ENCODE measurements at places on chromosomes 6 and 20.

GRCh38 chr20:8390037-8390433 is 258.0 kb downstream of the PLCB1 start:
- DNase-seq, result no peak

DNA sequence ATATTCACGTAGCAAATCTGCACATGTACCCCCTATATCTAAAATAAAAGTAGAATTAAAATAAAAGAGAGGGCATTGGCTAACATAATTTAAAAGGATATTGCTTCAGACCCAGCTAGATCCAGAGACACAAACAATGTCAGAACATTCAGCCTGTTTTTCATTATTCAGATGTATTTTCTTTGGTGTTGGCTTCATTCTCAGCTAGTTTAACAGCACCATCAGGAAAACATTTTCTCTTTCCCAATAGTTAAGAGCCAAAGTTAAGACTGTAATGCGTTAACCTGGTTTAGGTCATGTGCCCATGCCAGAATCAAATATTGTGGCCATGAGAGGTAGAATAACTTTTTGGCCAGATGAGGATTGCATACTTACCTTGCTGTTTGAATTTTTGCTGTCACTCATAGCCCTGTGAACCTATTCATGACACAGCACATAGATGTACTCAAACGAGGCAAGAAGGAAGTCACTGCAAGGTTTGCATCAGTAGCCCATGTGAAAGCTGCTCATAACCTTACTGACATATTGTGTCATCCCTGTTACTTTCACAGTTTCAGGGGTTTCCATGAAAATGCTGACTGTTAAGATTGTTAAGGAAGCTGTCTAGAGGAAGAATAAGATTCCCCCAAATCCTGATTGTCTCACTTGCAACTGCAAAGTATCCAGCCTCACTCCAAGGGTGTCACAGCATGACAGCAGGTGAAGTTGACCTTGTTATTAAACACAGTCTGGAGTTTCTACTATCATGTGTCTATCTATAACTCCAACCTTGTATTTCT is 233.1 kb downstream of the PACRG start:
- no peak for DNase-seq

- DNase-seq, result peak; percentile 91
These were observed 15.2 kb upstream of the MRPS18A start for GRCh38 chr6:43702534-43703440.

DNA sequence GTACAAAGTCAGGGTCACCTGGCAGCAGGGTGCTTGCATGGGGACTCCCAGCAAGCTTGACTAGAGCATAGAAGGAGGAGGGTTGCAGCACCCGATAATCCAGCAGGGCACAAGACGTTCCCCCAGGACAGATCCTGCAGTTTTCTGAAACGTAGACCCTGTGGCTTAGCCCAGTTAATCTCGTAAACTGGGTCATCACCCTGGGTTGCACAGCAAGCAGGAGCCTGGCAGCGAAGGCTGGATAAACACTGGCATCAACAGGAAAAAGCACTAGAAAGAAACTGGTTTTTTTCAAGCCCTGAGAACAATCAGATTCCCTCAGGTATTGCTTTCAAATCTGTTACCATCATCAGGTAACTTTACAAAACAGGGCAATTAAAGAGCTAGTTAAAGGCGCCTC is 92.6 kb downstream of the PDE7B start:
- DNase-seq, result no peak

GRCh38 chr20:47783828-47784598 is 1.3 kb downstream of the SULF2 start:
- DNase-seq, result no peak

DNA sequence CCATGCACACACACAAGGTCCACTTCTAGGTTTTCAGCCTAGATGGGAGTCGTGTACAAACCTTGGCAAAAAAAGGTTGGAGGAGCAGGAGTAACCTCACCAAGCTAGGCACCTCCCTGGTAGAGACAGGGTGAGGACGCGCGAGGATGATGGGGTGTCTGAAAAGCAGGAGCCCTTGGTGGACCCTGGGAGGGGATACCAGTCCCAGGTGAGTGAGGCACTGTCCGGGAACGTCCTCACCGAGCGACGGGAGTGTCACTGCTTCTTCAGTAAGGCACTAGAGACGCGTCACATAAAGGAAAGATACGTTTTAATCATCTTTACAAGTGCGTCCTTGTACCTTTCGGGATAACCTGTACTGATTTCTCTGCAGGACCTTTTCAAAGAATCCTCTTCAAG is 29.4 kb upstream of the ZBP1 start:
- DNase-seq, result peak; percentile 22

DNA sequence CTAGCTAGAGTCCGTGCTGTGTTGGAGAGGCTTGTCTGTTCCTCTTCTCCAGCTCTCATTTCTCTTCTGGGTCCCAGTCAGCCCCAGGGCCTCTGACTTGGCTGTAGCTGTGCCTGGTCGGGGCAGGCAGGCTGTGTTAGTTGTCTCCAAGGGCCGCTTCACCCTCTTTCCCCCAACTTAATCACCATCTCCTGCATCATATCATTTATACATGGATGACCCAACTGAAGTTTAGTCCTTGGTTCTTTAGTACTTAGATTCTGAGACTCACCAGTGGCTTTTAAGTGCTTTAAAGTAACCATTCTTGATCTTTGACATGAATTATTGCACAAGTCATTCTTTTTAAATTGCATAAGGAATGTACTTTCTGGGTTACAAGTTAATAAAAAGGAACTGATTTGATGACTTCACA is 127.3 kb downstream of the RTN4IP1 start:
- peak; percentile 57 for DNase-seq

GRCh38 chr20:20393207-20394120 is 25.6 kb downstream of the INSM1 start:
- no peak for DNase-seq

- DNase-seq, result no peak
These were observed 32.7 kb downstream of the PLN start for GRCh38 chr6:118580585-118581419.

DNA sequence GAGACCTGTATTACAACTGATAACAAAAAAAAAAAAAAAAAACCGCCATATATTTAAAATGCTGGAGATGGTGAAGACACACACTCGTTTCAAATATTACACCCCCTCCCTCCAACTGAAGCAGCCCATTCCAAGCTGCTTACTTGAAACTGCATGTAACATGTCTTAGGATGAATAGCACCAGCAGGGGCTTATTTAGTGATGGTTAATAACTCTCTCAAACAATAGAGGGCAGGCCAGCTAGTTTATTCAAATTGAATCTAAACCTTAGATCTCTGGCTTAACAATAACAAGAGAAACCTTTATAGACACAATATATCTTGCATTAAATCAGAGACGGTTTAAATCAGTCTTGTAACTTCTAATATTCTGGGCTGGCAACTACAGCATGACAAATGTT is 9.3 kb upstream of the JPH2 start:
- no peak for DNase-seq

DNA sequence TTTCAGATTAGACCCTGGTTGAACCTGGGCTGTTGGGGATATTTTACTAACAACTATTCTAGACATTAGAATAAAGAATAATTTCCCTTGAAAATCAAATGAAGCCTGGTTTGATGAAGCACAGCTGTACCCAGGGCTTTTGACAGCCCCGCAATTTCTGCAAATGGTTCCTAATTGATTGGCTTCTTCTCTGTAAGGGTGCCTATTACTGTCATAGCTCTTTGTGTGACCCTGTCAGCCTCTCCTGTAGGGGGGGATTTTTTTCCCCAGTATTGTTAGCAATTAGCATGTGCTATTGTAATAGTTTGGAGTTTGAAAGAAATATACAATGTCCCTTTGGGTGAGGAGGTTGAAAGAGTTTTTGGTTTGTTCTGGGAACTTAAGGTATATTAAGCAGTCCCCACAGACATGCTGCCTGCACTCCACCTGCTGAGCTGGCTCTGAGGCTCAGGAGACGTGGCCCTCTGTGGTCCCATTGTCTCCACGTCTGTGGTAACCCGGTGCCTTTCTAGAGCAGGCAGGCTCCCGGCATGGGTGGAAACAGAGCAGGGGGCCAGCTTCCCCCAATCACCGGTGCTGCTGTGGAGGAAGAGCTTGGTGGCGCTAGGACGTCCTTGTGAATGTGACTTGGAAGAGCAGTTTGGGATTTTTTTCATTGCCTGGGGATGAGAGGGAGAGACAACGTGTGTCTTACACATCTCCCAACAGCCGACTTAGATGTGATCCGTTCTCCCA is 47.3 kb upstream of the CLDN20 start:
- DNase-seq, result no peak

- DNase-seq, result peak; percentile 96
These were observed at the start of gene SDHAF4 for GRCh38 chr6:70566751-70567382. SDHAF4 (plus strand) TSS chr6:70566930; CDS start chr6:70566941, 11 bp downstream.

DNA sequence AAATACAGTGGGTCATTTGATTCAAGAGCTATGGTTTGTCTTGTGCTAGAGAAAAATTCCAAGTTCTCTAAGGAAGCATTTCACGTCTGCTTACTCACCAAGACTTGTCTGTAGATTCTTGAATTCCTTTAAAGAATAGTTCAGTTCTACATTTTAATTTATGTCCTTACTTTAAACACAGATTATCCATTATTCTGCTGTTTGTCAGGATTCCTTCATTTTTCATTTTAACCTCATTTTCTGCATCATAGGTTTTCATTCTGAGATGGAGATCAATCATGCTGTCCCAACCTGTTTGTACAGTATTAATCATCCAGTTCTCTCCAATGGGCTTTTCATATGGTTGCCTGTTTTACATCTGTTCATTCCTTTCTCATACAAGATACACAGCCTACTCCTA is 24.5 kb upstream of the POPDC3 start:
- no peak for DNase-seq

DNA sequence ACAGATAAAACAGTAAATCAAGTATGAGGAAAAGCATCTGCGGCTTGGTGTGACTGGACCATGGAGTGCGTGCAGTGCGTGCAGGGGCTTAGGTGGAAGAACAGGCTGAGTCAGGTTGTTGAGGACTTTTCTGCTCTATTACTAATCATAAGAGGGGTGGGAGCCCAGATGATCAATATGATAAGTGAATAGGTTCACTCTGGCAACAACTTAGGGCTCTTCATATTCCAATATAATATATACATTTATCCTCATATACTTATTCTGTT is 56.4 kb downstream of the PDE10A start:
- no peak for DNase-seq

DNA sequence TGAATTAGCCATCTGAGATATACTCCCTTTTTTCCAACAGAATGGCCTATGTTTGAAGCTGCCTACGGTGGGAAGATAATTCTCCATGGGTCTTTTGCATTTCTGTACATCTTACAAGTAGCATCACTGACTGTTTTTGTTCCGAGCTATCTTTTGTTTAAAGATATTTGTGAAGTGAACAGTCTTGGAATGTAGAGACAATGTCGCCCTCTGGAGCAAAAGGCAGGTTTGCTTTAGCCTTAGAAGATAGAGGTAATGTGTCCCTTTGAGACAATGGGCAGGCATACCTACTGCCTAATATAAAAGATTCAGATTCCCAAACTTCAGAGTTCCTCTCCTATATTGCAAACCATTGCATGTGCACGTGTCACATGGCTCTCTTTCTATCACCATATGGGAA is 347.8 kb upstream of the CNR1 start:
- DNase-seq, result no peak

- DNase-seq, result no peak
These were observed 40.3 kb upstream of the XRN2 start for GRCh38 chr20:21262812-21263211.
